ENCODE measurements at places on chromosomes 7 and 10.

- no peak for DNase-seq
These were observed 116.1 kb downstream of the POM121L12 start for GRCh38 chr7:53151496-53151895.

DNA sequence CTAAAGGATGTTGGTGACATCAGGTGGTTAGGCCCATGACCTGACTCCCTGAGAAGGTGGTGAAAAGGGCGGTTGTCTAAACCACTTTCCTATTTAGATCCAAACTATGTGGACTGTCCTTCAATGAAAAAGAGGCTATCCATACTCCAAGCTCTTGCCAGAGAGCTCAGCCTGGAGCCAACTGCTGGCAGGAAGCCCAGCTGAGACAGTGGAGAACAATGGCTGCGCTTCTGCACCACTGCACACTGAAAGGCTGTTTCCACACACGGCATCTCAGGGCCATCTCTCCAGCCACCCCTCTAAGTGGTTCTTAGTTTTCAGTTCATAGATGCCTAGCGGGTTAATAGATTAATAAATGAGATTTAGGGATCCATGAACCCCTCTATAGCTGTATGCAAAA is 488.8 kb upstream of the ZMIZ1 start:
- DNase-seq: peak; percentile 59

DNA sequence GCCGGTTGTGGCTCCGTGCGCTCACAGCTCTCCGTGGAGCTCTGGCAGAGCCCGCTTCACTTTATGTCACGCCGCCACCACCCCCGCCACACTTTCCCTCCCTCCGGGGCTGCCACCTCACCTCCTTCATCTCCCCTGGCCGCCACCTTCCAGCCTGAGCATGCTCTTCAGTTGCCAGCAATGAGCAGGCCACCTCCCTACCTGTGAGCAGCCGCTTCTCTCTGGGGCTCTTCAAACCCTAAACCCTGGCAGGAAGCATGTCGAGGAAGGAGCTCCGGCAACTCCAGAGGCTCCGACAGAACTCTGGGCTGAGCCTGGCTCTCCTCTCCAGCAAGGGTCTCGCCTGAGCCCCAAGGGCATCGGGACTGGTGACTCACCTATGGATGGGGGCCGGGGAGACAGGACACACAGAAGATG is 36.7 kb downstream of the GBX1 start:
- DNase-seq: no peak

DNA sequence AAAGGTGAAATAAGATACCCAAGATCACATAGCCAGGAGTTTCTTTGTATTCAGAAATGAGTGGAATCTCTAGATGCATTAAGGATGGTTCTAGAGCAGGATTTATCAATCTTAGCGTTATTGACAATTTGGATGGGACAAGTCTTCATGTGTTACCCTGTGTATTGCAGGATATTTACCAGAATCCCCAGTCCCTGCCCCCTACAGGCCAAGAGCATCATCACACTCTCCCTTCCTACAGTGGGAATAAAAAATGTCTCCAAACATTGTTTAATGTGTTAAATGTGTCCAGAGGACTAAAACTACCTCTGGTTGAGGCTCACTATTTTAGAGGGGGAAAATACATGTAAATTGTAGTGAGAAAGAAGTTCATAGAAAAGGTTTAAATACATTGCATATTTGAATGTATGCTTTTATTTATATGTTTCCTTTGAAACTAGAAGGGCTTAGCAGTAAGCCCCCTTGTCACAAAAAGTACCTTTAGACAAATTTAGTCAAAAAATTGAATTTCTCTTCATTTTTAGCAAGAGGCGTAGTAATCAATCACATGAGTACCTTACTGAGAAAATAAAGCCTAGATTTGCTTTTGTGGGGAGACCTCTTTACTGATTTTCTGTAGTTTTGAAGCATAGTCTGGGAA is 141.2 kb downstream of the MLLT10 start:
- DNase-seq: peak; percentile 26

GRCh38 chr7:70188901-70189650 is 590.8 kb downstream of the AUTS2 start:
- DNase-seq: no peak

DNA sequence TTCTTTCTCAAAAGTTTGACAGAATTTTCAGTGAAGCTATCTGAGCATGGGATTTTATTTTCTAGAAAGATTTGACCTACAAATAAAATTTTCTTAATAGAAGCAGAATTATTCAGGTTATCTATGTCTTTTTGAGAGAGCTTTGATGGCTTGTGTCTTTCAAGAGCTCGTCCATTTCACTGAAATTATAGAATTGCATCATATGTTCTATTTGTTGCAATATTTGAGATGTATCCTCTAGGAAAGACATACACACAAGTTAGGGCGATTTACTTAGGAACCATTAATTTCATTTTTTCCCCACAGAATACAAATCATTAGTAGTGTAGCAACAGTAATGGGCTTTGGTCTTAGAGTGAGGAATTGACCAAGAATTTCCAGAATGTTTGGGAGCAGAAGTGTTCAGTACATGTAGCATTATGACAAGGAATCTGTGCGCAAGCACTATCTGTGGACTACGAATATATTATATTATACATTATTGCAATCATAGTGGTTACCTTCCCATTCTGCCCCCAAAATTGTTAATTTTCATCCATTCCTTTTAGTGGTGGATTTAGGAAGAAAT is 12.8 kb upstream of the COL17A1 start:
- peak; percentile 42 for DNase-seq

DNA sequence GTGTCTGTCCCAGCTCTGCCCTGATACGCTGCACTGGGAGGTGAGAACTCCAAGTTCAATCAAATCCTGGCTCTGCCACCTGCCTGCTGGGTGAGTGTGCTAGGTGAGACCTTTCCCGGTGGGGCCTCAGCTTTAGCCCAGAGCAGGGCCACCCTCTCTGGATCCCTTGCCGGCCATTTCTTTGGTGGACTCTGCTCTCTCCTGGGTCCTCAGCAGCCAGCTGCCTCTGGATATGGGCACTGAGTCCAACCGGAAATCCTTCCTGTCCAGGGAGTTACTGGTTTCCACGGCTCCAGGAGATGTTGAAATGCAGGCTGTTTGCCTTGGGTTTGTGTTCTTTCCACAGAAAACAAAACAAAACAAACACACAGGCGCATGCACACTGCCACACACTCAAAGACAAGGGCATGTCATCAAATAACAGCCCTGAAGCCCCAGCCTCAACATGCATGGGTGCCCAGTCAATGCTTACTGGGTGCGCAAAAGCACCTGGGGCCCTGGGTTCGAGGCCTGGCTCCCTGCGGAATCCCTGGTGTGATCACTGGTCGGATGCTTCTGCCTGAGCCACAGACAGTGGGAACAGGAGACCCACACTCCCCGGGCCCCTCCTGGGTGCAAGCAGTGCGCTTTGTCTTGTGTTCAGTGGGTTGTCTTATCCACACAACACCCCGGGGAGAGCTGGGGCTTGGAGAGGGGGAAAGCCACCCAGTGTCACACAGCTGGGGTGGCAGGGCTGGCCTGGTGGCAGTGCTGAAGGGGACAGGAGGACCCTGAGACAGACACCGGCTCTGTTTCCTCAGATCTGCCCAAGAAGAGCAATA is 33.1 kb downstream of the PPIF start:
- DNase-seq: no peak

DNA sequence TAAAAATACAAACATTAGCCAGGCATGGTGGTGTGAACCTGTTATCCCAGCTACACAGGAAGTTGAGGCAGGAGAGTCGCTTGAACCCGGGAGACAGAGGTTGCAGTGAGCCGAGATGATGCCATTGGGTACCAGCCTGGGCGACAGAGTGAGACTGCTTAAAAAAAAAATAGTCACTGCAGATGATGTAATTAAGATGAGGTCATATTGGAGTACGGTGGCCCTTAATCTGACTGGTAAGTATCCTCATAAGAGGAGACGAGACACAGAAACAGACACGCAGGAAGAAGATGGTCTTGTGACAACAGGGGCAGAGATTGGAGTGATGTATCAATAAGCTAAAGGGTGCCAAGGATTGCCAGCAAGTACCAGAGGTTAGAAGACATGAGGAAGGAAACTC is 156.0 kb downstream of the FAM107B start:
- DNase-seq: no peak

DNA sequence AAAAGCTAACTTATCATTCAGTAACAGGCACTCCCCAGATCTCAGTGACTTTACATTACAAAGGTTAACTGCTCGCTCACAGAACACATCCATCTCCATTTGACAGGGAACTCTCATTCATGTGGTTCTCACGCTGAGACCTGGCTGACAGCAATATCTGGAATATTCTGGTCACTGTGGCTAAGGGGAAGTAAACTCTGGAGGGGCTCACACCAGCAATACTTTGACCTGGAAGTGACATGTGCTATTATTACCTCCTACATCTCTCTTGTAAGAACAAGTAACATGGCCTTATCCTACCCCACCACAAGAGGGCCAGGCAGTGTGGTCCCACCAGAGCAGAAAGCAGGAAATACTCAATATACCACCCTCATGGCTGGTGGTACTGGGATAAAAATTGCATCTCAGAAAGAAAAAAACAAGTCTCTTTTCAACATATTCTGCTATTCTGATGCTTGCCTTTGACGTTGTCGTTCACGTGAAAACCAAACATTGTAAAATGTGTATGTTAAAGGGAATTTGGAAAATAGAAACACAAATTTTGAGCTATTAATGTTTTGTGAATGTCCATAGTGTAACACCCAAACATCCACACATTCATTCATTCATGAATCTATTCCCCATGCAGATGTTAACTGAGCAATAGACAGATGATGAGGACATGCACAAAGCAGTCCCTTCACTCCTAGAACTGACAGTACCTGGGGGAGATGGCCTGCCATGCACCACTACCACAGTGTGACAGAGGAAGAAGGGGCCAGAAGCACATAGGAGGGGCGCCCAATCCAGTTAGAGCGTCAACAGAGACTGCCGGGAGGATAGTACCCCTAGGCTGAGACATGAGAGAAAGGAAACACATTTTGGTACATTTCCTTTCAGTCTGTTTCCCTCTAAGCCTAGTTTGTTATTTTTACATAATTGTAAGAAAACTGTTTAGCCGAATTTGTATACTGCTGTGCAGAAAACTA is 166.0 kb upstream of the SP4 start:
- peak; percentile 13 for DNase-seq

GRCh38 chr10:122159141-122159970 is 111.7 kb upstream of the BTBD16 start:
- no peak for DNase-seq

- DNase-seq: no peak
These were observed 320.8 kb upstream of the ZNF32 start for GRCh38 chr10:43969506-43969905.

GRCh38 chr10:76353237-76353851 is 921.9 kb downstream of the LRMDA start:
- no peak for DNase-seq

DNA sequence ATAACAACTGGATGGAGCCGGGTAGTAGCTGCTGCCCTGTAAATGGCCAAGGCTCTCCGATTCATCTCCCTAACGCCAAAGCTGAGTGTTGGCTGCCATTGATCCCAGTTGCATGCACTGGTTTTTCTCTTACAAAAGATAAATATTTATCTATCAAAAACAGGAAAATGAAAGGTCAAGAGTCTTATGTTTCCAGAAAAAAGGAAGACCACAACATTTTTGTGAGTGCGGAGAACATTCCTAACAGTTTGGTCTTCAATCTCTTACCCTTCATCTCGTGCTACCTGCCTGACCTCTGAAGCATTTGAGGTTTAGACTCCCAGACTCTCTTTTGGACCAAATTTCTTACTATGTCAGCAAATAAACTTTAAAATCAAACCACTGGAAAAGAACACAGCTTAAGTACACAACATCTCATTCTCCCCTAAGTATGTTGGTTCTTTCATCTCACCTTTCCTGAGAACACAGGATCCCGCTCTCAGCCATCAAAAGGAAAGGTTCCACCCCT is 61.6 kb downstream of the SORBS1 start:
- peak; percentile 25 for DNase-seq

DNA sequence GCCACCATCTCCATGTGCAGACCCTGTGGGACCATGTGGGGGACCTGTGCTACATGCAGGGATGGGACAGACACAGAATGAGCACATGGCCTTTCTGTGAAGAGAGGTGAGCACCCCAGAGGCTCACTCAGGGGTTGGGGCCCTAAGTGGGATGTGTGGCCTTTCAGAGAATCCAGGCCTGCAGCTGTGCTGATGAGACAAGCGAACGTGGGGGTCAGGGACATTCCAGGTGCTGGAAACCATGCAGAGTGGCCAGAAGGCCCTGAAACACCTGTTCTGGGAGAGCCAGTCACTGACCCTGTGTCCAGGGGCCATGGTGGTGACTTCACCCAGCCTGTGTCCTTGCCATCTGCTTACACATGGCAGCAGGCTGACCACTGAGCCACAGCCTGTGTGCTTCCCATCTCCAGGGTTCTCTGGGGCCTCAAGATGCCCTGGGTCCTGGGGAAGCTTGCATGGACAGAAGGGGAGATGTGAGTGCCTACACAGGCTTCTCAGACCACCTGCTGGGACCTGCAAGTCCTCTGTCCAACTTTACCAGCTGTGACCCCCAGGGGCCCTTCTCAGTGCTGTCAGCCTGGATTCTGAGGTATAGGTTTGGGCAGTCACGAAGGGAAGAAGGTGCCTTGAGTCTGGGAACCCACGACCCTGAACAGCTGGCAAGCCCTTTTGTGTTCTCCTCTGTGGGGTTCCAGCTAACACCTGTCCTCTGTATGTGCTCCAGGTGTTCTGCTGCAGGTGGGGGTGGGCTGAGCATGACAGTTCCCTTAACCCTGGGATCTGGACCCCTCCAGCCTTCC is 17.6 kb downstream of the RAMP3 start:
- DNase-seq: no peak

GRCh38 chr7:29811586-29811985 is 5.3 kb downstream of the WIPF3 start:
- no peak for DNase-seq

GRCh38 chr7:105156731-105157130 is 142.7 kb downstream of the KMT2E start:
- DNase-seq: peak; percentile 51

DNA sequence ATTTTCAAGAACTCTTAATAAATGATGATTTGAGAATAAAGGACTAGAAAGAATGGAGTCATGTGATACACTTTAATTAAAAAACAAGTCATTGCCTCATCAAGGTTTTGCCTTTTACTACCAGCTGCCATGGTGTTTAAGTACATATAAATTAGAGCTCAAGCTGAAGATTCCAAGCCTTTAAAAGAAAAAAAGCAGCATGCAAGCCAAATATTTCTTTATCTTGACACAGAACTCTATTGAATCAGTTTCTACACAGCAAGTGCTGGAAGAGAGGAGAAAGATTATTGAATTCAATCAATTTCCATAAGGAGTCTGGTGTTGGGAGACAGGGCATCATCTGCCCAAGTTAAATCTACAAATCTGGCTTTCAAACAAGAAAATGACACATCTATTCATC is 347.9 kb downstream of the WDR11 start:
- no peak for DNase-seq

GRCh38 chr10:91251430-91252056 is 31.1 kb downstream of the PCGF5 start:
- DNase-seq: peak; percentile 63

GRCh38 chr7:125279961-125280360 is 350.3 kb upstream of the POT1 start:
- DNase-seq: no peak

- DNase-seq: no peak
These were observed 11.2 kb downstream of the CASP2 start for GRCh38 chr7:143299346-143299745.

GRCh38 chr10:88026031-88026430 is 162.6 kb downstream of the PTEN start:
- peak; percentile 21 for DNase-seq

- DNase-seq: no peak
These were observed 51.1 kb downstream of the TMEM209 start for GRCh38 chr7:130154131-130154500.

- DNase-seq: peak; percentile 37
These were observed 5.8 kb upstream of the KCNH2 start for GRCh38 chr7:150983893-150984368.

All from astrocyte of the spinal cord (primary cell).